ENCODE measurements at places on chromosomes 5 and 9.

GRCh38 chr5:72955143-72955767 lies 586 bp upstream of the FCHO2 start:
- peak overlapping the region; percentile 88 for H3K27ac ChIP-seq
- no peaks in the 10 kb centered on the region for H3K36me3 ChIP-seq
- no peaks in the 10 kb centered on the region for H3K27me3 ChIP-seq
- peaks cover 2% of the 10 kb centered on the region for H3K4me1 ChIP-seq
- H3K4me3 ChIP-seq: peak overlapping the region; percentile 19

DNA sequence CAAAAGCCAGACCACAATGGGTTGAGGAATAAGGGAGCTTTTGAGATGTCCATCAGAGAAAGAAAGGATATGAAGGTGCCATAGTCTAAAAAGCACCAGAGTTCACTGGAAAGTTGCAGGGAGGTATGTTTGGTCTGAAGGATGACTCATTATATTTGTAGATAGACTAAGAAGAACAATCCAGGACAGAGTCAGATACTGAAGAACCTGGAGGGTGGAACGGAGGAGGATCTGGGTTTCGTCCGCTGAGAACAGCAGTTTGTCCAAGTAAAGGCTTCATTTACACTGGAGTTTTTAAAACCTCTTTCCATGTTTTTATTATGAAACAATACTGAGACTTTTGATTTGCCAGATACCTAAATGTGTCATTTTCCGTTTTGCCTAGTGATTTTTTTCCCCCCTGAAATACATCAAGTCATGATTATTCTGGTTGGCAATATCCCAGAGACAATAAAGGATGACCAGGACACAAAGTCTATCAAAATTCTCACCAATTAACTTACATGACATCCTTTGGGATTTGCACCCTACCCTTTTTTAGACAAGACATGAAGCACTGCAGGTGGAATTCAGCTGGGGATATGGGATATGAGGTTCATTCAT lies 219.9 kb downstream of the MLLT3 start:
- H3K4me3 ChIP-seq: no peak overlapping the region
- DNase-seq: no peak
- no peaks in the 10 kb centered on the region for H3K4me1 ChIP-seq
- H3K27ac ChIP-seq: no peak overlapping the region

DNA sequence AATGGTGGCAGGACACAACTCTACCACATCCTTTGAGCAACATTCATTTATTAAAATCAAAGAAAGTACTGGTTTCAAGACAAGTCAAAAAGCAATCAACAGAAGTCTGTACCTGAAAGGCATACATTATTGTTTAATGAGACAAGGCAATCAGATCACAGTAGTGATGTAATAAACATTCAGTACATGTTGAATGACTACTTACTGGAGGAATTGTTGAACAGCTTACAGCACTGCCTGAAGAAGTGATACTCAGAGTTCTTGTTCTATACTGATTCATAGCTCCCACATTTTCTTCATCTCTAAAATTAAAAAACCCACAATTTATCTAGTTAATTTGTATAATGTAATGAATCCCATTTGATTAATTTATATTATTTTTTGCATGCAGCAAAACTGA lies 18.2 kb downstream of the RIOK2 start:
- DNase-seq: no peak
- no peak overlapping the region for H3K27ac ChIP-seq
- H3K27me3 ChIP-seq: no peaks in the 10 kb centered on the region

GRCh38 chr9:1071730-1072129 lies 21.6 kb downstream of the DMRT2 start:
- DNase-seq: no peak
- no peak overlapping the region for H3K4me3 ChIP-seq
- H3K36me3 ChIP-seq: no peaks in the 10 kb centered on the region
- no peaks in the 10 kb centered on the region for H3K27me3 ChIP-seq

- H3K27ac ChIP-seq: no peak overlapping the region
- peak; percentile 28 for DNase-seq
- peaks cover 2% of the 10 kb centered on the region for H3K4me1 ChIP-seq
- no peak overlapping the region for H3K4me3 ChIP-seq
Measured at GRCh38 chr9:74493512-74493911, 3.6 kb upstream of the RORB start.

DNA sequence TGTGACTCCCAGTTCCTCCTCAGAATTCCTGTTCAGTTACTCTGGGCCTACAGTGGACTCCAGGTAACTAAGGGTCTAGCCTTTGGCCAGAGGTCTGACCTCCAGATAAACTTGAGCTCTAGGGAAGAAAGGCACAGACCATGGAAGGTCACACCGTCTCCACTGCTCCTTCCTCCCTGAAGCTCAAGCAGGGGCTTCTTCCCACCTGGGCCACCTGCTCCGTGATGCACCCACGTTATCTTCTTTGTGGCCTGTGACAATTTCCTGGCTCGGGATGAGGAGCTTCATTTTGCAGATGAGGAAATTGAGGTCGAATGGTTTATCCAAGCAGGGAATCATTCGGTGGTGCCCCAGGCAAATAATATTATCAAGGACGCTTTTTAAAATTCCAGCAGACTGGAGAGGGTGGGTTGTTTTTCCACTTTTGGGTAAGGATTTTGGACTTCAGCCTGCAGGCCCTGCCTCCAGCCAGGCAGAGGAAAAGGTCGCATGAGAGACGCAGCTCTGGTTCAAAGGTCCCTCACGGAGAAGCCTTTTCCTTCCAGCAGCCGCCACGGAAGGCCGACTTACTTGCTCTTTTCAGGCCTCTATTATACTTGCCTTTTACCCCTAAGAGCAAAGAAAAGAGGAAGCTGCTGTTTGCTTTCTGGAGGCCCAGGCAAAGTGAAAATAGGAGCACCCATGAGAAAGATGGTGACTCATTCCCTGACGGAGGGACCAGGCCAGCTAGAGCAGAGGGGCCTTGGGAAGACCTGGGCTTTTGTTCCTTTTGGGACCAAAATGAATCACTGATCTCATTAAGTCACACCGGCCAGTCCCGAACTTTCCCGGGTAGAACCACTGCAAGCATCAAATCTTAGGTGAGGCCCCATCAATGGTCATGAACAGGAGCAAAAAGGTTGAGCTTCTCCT lies 22.8 kb upstream of the DUSP1 start:
- DNase-seq: no peak
- H3K4me1 ChIP-seq: peaks cover 2% of the 10 kb centered on the region
- no peak overlapping the region for H3K4me3 ChIP-seq
- no peaks in the 10 kb centered on the region for H3K27me3 ChIP-seq
- H3K36me3 ChIP-seq: no peaks in the 10 kb centered on the region
- no peak overlapping the region for H3K27ac ChIP-seq

DNA sequence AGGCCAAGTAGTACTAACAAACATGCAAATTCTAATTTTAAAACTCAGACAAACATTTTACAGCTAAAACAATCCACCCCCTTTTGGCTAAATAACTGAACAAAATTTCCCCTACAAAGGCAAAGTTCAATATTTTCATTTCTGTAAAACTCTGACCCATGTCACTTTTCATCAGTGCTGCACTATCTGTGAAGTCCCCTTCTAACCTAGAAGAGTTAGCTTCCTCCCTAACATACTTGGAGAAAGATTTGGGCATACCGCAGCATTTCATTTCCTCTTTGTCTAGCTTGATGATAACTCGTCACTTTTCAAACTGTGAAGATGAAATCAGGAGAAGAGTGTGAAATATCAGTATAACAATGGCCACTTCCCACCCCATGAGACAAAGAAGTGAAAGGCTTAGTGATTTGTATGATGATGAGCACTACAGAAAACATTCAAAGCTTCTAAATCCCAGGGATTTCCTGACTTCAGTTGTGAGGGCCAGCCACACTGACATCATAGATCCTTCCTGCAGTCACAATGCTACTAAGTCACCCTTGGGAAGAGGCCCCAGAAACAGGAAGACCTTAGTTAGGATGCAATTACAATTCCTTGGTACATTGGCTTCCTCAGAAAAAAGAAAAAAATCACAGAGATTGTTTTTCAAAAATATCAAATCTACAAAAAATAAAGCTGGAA lies at the start of gene FAM81B:
Gene FAM81B, plus strand, starts transcription at position 555 of the 681 bp plus-strand sequence. Its CDS starts 24 bp downstream, at position 579.
- DNase-seq: peak; percentile 71
- no peaks in the 10 kb centered on the region for H3K27me3 ChIP-seq
- H3K4me3 ChIP-seq: no peak within 1 kb of the TSS

GRCh38 chr5:181191526-181192336 lies 13.3 kb downstream of the TRIM7 start:
- peak overlapping the region; percentile 55 for H3K27ac ChIP-seq
- peak overlapping the region; percentile 83 for H3K4me3 ChIP-seq
- no peaks in the 10 kb centered on the region for H3K36me3 ChIP-seq
- H3K27me3 ChIP-seq: peaks cover 13% of the 10 kb centered on the region
- peak; percentile 96 for DNase-seq
- no peaks in the 10 kb centered on the region for H3K4me1 ChIP-seq

DNA sequence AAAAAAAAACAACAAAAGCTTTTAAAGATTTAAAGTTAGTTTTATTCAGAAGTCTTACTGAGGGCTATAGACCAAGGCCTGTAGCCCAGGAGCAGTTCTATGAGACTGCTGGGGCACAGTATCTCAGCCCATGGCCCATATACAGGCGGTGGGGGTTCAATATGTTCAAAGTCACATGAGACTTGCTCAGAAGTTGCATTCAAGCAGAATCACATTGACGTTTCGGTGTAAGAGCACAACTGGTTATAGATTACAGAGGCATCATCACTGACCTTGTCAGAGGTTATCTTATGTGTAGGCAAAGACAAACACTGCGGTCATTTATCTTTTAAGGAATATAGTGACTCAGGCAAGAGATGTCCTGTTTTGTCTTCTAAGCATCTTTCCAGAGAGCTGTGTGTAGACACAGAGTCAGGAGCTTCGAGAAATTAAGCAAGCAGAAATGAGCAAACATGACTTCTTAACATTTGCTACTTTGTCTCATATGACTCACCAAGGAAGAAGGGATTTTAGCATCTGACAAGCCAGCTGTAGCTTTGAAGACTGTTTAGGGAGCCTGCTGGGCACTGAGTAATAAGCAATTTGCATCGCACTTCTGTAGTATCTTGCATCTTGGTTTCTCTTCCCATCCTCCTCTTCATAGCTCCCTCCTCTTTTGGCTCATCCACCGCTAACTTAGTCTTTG lies 12.9 kb upstream of the F2RL1 start:
- peaks cover 11% of the 10 kb centered on the region for H3K4me1 ChIP-seq
- no peak overlapping the region for H3K4me3 ChIP-seq
- peak; percentile 77 for DNase-seq
- H3K27ac ChIP-seq: peak overlapping the region; percentile 85
- H3K36me3 ChIP-seq: no peaks in the 10 kb centered on the region
- no peaks in the 10 kb centered on the region for H3K27me3 ChIP-seq

- H3K4me3 ChIP-seq: peak overlapping the region; percentile 26
- peaks cover 3% of the 10 kb centered on the region for H3K4me1 ChIP-seq
- H3K36me3 ChIP-seq: no peaks in the 10 kb centered on the region
- DNase-seq: peak; percentile 91
- H3K27me3 ChIP-seq: no peaks in the 10 kb centered on the region
Measured at GRCh38 chr9:122126331-122127261, 33.0 kb downstream of the NDUFA8 start.

GRCh38 chr5:111013011-111013410 lies 58.5 kb upstream of the TSLP start:
- no peak overlapping the region for H3K4me3 ChIP-seq
- H3K27ac ChIP-seq: no peak overlapping the region
- no peaks in the 10 kb centered on the region for H3K27me3 ChIP-seq

DNA sequence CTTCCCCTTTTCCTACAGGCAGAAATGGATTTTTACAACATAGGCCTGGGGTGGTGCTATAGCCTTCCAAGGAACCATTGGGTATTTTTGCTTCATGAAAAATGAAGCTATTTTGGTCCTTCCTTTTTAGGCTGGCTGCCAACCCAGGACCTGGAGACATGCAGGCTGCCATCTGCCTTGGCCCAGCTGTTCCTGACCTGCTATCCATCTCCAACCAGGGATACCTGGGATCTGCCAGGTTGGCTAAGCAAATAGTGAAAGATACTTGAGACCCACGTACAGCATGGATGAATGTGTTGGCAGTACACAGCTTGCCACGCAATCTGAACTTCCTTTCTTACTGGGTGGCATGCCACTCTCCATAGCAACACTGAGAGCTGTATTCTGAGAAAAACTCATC lies 31.1 kb downstream of the MRPS27 start:
- no peaks in the 10 kb centered on the region for H3K4me1 ChIP-seq
- no peak overlapping the region for H3K27ac ChIP-seq
- no peak for DNase-seq
- H3K27me3 ChIP-seq: no peaks in the 10 kb centered on the region

DNA sequence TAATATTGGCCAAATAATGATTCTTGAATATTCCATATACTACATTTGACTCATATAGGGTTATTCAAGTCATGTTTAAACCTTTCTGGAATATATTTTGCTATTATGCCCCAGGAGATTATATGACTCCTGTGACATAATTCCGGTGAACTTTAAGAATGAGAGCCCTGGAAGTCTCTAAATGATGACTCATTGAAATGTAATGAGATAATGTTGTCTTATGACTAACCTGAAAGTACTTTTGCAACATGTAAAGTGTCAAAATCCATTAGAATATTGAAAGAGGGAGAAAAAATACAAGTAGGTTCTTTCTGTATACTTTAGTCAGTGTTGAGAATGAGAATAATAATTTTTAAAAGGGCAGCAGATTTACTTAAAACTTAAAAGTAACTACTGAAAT lies 830.4 kb downstream of the MAT2B start:
- no peaks in the 10 kb centered on the region for H3K4me1 ChIP-seq
- H3K27ac ChIP-seq: no peak overlapping the region
- H3K36me3 ChIP-seq: no peaks in the 10 kb centered on the region
- DNase-seq: peak; percentile 14
- no peaks in the 10 kb centered on the region for H3K27me3 ChIP-seq

- H3K36me3 ChIP-seq: no peaks in the 10 kb centered on the region
- DNase-seq: no peak
- H3K4me1 ChIP-seq: no peaks in the 10 kb centered on the region
- H3K4me3 ChIP-seq: no peak overlapping the region
- H3K27ac ChIP-seq: no peak overlapping the region
- no peaks in the 10 kb centered on the region for H3K27me3 ChIP-seq
Measured at GRCh38 chr9:125431741-125432271, 170.2 kb downstream of the GAPVD1 start.

GRCh38 chr5:176644878-176645670 lies 2.2 kb upstream of the TSPAN17 start:
- H3K36me3 ChIP-seq: no peaks in the 10 kb centered on the region
- H3K4me1 ChIP-seq: peaks cover 4% of the 10 kb centered on the region
- no peak for DNase-seq
- no peaks in the 10 kb centered on the region for H3K27me3 ChIP-seq
- H3K4me3 ChIP-seq: no peak overlapping the region

- no peaks in the 10 kb centered on the region for H3K36me3 ChIP-seq
- H3K27ac ChIP-seq: no peak overlapping the region
- DNase-seq: no peak
- H3K27me3 ChIP-seq: no peaks in the 10 kb centered on the region
- H3K4me1 ChIP-seq: no peaks in the 10 kb centered on the region
- no peak overlapping the region for H3K4me3 ChIP-seq
Measured at GRCh38 chr5:162107591-162107990, 40.0 kb downstream of the GABRG2 start.

DNA sequence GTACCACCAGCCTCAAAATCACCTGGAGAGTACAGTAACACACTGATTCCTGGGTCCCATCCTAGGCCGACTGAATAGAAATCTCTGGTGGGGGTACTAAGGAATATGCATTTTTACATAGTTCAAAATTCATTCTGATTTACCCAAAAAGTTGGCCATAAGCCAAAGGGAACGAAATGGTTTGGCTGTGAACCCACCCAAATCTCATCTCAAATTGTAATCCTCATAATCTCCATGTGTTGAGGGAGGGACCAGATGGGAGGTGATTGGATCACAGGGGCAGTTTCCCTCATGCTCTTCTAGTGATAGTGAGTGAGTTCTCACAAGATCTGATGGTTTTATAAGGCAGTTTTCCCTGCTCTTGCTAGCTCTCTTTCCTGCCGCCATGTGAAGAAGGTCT lies 31.1 kb downstream of the MEGF9 start:
- H3K4me1 ChIP-seq: peaks cover 2% of the 10 kb centered on the region
- no peak overlapping the region for H3K4me3 ChIP-seq
- peak; percentile 14 for DNase-seq
- no peak overlapping the region for H3K27ac ChIP-seq
